ENCODE measurements at places on chromosomes 3 and 15.

DNA sequence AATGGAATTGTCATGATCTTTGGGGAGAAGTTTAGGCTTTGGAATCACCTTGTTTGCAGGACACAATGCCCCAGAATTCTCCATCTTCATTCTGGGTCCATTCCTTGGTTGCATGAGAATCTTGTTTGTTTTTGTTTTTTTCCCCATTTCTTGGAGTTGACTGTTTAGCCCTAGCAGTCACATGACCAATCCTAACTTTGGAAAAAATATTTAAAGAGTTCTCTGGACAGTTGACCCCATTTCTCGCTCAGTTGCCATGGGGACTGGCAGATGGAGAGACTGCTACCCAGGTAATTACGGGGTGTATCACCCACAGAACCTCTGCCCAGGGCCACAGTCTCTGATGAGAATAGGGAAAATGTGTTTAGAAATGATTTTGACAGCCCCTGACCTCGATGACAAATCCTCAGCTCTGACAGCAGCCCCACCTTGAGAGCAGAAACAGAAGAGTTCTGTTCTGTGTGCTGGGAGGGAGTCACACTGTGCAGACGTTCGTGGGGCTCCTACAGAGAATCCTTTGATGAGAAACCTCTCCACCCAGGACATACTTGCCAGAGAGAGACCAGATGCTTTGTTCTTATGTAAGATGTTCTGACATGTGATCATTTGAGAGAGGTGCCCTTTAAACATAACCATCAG is 57.7 kb downstream of the IL16 start:
- no peak for ATAC-seq

GRCh38 chr3:15011174-15011573 is 53.9 kb downstream of the MRPS25 start:
- ATAC-seq, result no peak

GRCh38 chr3:78941587-78941986 is 826.2 kb downstream of the ROBO1 start:
- ATAC-seq, result no peak

GRCh38 chr3:112785321-112786001 is 61.2 kb downstream of the CD200R1L start:
- ATAC-seq, result no peak

DNA sequence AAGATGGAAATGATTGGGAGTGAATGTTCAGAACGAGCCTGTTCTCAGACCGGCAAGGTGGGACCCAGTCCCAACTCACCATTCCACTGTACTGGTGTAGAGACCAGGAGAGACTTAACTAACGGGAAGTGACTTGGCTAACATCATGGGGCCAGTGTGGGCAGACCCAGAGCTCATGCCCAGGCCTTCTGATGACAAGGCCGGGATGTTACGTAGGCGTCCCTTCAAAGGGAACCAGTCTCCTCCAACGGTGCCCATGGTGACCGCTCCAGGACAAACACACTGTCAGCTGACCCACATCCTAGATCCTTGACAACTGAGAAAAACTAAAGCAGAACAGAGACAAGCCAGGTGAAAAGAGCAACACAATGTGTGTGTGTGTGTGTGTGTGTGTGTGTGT is 128.4 kb upstream of the HACD2 start:
- no peak for ATAC-seq

- ATAC-seq, result no peak
Observed at GRCh38 chr3:87228316-87228715, 1.2 kb downstream of the CHMP2B start.

DNA sequence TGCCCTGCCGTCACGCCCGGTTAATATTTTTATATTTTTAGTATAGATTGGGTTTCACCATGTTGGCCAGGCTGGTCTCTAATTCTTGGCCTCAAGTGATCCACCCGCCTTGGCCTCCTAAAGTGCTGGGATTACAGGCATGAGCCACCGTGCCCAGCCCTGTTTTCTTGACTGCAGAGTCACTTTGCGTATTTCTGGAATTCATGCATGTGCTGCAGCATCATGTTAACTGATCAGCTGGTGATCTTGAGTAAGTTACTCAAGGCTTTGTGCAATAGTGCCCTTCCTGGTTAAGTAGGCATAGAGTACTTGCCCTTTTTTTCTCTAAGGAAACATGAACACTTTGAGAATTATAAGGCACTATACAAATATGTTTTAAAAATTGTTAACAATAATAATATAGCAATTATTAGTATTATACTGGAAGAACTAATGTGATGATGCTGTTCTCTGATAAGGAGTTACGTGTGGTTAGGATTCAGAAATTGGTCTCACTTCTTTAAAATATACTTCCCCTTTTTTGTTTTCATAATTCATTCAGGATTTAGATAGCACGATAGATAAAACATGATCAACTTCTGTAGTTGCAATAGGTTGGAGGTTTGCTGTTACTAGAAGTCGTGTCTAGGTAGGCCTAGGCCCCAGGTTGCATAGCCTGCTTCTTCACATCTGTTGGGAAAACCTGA is 33.6 kb downstream of the GPR171 start:
- no peak for ATAC-seq

DNA sequence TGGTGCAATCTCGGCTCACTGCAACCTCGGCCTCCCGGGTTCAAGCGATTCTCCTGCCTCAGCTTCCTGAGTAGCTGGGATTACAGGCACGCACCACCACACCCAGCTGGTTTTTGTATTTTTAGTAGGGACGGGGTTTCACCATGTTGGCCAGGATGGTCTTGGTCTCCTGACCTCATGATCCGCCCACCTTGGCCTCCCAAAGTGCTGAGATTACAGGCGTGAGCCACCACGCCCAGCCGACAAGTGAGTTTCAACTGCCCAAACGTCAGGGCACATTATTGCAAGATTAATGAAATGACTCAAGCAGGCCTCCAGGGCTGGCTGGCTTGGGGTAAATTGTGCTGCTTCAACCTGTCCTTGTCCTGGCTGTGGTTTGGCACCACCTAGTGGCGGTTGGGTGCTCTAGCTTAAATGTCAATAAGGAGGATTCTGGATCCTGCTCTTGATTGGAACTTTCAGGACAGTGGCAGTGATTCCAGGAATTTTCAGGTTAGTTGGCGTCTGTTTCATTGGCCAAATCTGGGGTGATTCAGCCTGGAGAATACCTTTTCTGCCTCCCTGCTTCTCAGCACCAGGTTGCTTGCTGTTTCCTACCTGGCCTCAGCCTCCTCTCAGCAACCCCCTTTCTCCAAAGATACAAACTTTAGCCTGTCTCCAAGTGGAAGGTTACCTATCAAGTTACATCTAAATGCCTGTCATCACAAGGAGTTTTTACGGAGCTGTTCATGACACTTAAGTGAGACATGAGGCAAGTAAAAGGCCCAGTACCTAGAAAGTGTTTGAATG is 32.4 kb upstream of the SACM1L start:
- peak; percentile 91 for ATAC-seq

GRCh38 chr3:49855662-49856061 is 702 bp downstream of the TRAIP start:
- ATAC-seq, result no peak

GRCh38 chr15:34279368-34279767 is 54.6 kb downstream of the EMC4 start:
- ATAC-seq, result no peak

DNA sequence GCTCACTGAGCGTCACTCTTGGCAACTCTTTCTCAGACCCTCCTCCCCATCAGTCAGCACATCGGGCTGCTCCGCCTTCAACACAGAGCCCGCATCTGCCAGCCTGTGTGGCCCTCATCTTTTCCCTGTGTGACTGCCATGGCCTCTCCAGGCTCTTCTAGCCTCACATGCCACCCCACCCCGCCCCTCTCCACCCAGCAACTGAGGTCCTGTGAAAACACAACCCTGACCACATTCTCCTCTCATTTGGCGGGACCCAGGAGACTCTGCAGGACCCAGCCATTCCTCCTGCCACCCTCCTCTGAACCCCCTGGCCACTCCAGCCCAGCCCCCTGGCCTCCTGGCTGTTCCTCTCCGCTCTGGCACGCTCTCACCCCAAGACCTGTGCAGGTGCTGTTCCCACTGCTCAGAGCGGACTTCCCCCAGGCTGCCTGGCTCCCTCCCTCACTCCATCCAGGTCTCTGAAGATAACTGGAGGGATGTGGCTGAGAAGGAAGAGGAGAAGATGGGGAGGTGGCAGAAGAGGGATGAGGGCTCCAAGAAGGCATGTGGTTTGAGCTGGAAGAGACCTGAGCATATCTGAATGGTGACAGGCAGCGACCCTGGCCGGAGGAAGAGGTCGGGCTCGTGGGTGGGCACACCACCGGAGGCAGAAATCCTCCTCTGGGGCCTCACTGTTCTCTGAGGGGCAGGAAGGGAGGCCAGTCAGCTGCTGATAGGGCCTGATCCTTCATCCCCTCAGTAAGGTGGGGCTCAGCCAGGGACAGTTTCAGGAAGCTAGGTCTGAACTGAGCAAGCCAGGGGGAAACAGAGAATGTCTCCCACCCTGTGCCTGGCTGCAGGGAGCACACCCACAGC is 111.2 kb upstream of the RPL32 start:
- ATAC-seq, result no peak

DNA sequence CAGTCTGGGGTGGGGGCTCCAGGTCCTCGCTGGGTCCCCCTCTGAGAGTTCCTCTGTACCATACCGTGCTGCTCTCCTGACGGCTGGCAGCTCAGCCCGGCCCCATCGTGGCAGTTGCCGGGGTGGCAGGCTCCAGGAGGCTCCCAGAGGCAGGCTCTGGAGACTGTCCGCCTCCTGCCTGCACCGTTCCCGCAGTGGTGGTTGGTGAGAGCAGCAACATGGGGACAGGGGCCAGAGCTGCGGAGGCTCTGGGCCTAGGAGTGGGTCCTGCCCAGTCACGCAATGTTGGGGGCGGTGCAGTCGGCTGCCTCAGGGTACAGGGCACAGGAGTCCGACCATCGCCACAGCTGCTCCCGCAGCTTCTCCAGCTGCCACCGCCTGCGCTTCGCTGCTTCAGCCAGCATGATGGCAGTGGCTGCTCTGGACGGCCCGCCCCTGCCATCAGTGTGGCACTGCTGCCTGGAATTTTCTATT is 492.7 kb downstream of the AGBL1 start:
- ATAC-seq, result no peak

- ATAC-seq, result no peak
Observed at GRCh38 chr3:131901686-131902085, 133.1 kb downstream of the CPNE4 start.

DNA sequence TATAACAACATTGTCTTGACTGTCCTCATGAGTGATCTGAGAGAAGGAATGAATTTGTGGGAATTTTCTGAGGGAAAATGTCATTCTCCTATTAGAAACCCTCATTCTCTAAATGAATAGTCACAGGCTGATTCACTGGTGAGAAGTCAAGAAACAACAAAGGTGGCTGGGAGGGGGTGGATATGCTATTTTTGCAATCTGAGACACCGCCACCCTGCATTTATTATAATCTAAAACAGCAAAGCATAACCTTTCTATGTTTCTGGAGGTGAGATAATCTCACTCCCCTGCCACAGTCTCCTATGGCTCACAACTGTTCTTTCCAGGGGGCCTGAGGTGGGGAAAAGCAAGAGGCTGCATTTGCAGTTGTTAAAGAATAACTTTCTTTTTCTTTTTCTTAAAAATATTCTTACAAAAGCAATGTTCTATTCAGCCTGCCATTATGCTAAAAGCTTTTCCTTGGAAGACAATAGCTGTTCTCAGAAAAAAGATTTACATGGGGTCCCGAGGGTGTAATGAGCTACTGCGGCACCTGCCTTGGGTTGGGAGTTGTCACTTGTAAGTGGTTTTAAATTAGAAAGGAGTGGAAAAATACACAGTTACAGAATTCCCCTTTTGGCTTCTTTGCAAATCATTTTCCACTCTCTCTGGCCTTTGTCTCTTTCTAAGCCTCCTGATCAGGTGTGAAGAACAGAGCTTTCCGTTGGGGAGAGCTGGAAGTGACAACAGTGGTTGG is 220.9 kb downstream of the AGBL1 start:
- ATAC-seq, result no peak

DNA sequence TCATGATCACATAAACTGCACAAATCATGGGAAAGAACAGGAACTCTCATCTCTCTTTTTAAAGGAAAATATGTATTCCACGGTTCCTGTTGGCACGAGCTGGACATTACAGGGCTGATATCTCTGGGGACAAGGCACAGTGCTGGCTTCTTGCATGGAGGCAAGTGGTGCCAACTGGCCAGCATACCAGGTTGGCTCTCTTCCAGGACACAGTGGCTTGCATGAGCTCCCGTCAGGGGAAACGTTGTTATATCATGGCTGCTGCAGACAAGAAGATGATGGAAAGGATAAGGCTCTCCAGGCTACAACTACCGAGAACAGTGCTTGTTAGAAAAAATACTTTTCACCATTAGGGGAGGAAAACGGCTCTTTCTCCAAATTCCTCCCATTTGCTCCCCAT is 283.9 kb downstream of the RORA start:
- no peak for ATAC-seq

DNA sequence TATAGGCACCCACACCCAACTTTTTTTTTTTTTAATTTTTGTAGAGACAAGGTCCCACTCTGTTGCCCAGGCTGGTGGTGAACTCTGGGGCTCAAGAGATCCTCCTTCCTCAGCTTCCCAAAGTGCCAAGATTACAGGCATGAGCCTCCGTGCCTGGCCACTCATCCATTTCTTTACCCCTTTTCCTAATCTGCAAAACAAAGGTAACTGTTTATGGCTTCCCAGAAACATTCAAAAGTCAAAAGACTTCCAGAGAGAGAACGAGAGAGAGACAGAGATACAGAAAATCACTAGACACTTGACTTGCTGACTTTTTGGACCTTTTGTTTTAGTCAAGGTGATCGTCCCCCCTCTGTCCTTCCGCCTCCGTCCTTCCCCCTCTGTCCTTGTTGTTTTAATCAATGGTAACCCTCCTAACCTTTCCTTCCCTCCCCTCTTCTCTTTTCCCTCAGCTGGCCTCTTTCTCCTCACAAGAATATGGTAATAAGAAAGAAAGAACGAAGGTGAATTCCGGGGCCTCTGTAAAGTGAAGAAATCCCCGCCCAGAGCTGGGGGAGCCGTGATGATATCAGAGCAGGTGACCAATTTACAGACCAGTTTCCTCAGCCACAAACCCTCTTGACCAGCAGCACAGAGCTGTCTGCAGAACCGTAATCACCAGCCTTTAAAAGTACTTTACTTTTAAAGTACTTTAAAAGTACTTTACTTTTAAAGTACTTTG is 21.9 kb downstream of the KLHL6 start:
- peak; percentile 29 for ATAC-seq

DNA sequence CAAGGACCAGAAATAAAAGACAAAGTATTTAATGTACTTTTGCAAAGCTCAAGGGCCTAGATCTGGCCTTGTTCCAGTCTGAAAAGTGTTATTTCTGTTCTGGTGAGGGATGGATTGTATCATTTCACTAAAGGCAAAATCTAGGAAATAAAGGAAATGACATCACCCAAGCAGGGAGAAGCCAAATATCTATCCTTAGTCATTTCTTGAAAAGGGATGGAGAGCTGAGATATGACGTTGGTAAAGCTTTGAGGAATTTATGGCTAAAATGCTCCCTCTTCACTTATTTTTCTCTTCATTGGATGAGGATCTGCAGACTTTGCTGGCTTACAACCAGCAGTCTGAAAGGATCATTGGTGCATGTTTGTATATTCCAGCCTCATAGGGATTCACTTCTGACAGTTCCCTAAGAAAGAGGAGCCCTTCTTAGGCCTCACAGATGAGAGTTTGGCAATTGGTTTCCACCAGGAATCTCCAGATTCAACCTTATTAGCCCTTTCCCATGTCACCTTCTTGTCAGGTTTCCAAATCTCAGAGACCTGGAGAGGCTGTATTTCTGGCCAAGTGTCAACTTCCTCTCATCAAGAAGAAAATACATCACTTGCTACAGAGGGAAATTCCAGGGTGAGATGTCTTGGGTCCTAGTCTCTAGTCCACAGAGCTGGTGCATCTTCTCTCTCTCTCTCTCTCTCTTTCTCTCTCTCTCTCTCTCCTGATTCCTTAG is 93.7 kb upstream of the BOC start:
- no peak for ATAC-seq

- no peak for ATAC-seq
Observed at GRCh38 chr3:160078533-160078932, 89.9 kb downstream of the IL12A start.

- ATAC-seq, result no peak
Observed at GRCh38 chr3:18389108-18389733, 35.9 kb downstream of the SATB1 start.
